Inflammatory macrophage treated with lipopolysaccharide for 4 hours (primary cell): ENCODE measurements at places on chromosomes 5 and 9.

DNA sequence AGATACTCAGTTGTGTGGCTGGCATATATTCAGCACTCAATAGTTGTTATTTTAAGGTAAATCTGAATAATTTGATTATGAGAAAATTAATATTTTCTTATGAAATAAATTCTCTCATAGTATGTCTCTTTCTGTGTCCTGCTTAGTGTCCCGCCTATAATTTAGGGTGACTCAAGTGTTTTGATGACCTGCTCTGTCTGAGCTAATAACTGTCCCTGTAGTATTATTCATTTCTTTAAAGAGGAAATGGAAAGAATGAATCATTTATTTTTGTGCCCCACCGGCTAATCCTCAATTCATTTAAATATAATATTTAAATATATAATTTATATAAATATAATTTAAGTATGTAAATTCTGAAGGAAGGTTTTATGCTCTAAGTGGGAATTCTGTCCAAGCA is 4.1 kb downstream of the SLC1A1 start:
- DNase-seq = no peak

DNA sequence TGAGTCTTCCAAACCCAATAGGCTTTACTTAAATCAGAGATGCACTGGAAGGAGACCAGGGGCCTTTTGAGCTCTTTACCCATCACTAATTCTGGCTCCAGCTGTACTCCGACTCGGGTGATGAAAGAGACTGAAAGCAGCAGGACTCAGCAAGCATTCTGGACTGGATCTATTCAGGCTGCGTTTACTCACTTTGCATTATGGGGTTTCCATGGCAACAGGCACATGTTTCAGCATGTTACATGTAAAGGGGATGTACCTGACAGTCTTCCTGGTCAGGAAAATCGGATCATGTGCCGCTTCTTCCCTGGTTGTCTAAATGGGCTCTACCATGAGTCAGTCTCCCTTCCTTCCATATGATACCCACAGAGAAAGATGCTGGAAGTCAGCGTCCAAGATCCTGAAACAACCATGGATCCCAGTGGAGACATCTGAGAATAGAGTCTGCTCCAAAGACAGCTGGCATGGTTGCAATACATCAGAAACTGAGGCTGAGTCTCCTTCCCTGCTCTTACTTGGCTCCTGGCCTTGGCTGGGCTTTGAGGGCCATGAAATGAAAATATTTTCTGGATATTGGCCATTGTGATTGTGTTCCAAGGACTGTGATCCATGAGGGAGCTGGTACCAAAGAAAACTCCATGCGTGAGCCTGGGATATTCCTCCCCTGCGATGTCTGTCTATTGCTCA is 102.5 kb upstream of the TNC start:
- DNase-seq = no peak

DNA sequence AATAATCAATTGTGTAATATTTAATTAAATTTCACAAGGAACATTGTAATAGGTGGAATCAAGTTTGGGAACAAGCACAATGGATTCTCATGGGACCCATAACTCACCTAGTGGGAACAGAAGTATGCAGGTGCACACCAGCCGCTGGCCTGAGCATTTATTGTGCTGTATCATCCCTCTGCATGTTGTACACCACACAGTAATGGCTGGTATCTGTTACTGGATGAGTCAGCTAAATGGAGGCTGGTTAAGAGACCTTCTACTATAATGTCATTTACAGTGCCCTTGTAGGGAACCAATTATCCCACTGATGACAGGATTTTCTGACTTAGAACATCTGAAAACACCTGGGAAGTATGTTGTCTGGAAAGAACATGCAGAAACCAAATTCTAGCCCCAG is 3.2 kb upstream of the MAP3K1 start:
- DNase-seq = no peak

DNA sequence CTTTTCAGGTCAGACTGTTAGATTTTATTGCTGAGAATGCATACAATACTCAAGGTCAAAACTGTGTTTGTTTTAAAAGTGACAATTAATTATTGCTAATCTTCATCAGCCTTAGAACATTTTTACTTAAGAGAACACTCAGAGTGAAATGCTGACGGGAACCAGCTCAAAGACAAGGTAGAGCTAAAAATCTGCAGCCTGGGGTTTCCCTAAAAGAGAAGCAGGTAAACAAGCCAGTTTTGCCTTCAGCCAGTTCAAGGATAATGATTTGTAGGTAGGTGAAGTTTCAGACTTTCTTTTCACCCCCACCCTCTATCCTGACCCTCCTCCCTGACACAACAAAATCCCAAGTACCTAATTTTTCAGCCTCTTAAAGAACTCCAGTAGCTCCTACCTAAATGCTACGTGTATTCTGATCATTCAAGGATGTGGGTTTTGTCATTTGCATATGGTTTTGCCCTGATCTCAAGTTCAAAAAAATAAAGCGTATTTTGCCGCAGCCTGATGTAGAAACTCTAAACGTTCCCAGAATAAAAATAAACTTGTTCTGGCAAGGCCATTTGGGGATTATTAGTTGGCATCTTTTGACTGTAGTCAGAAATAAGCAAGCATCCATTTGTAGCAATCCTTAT is 407.2 kb downstream of the EFNA5 start:
- no peak for DNase-seq

DNA sequence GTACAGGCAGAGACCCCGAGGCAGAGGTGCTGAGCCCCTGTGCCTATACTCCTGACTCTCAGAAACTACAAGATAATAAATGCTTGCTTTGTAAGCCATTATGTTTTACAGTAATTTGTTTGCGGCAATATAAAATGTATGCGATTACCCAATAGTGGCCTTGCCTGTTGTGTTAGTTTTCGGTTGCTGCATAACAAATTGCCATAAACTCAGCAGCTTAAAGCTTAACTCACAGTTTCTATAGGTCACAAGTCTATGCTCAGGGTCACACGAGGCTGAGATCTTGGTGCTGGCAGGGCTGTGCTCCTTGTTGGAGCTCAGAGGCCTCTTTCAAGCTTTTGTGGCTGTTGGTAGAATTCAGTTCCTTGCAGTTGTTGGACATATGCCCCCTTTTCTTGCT is 114.8 kb downstream of the COL23A1 start:
- peak; percentile 54 for DNase-seq

- DNase-seq = no peak
Measured at GRCh38 chr9:81112627-81113452, 576.5 kb downstream of the TLE1 start.

DNA sequence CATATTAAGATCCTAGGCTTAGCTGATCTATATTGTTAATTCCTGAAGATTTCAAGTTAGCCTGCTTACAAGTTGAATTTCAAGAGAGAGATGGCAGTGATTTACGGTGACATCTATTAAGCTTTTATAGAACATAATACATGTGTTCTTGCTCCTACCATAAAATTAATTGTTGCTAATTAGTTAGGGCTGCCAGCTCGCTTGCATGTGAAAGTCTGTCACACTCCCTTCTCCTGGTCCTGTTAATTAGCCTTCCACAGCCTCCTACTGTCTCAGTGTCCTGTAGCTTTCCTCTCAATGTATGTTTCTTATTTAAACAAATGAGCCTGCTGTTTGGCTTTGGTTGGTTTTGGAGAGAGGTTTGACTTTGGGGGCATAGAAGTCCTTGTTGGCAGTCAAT is 247.2 kb downstream of the NTRK2 start:
- DNase-seq = no peak

GRCh38 chr5:76548525-76549229 is 74.5 kb downstream of the F2RL2 start:
- DNase-seq = no peak

- DNase-seq = no peak
Measured at GRCh38 chr5:143403334-143403592, 223 bp downstream of the NR3C1 start.

DNA sequence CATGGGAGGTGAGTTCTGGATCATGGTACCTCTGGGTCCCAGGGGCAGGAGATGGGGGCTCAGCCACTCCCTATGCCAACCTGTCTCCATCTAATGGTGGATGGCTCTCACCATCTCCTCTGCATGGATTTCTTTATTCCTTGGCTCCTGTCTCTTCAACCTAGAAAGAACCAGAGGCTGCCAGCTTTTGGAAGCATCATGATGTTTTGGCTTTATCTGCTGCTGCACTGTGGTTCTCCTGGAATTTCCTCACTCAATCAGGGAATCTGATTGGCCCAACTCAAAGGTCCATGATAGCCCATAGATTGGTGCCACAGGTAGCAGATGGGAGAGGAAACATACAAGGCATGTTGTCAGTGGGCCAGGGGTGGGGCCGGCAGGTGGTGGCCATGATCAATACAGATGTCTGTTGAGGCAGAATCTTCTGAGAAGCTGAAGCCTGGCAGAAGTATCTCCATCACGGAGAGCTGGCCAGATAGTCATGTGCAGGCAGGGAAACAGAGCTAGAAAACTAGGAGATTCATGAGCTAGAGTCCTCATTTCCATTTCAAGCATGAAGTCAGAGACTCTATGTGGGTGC is 158.2 kb downstream of the MACROH2A1 start:
- DNase-seq = no peak

GRCh38 chr9:27125936-27126335 is 16.9 kb downstream of the TEK start:
- no peak for DNase-seq
